Heart right ventricle (tissue), 16 donors: ENCODE measurements at places on chromosomes 7 and 10. TPM values are rescaled to one million over a fixed set of nuclear protein-coding genes. Genes with fewer than 3 reads are reported as not detected.
A peak's percentile ranks its signal among the peaks of the same experiment; 100 is the strongest.

GRCh38 chr7:1700086-1700485 lies 30.0 kb downstream of the ELFN1 start:
- DNase-seq: no peak

- no peak for DNase-seq
Observed at GRCh38 chr7:33816106-33816505, 89.2 kb upstream of the BMPER start.

DNA sequence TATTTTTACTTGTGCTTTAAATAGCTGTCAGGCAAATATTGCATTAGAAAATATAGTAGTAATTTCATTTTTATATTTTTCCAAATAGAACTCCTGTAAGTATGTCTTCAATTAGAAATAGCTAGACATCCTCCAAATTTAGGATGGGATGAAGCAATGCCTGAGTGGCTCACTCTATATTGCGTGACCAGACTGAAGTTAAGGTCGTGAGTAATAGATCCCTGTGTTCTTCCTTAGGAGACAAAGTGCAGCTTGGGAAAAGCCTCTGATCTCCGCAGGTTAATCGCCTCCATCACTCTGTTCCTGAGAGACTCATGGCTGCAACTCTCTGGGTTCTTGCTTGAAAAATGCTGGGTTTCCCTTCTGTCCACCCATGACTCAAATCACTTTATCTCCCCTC lies 484.8 kb upstream of the ANKRD30A start:
- no peak for DNase-seq

The MRPL43 gene
- total RNA-seq: 43.8 TPM

The NKX2-3 gene
- not detected for total RNA-seq

The TFR2 gene
- not detected for total RNA-seq

GRCh38 chr10:22550732-22551131 lies 163.6 kb downstream of the PIP4K2A start:
- peak; percentile 29 for DNase-seq

GRCh38 chr7:151837285-151838042 lies 39.5 kb downstream of the PRKAG2 start:
- DNase-seq: no peak

GRCh38 chr7:155846936-155847335 lies 34.7 kb upstream of the SHH start:
- no peak for DNase-seq

- DNase-seq: no peak
Observed at GRCh38 chr7:76514926-76515771, 4.8 kb downstream of the UPK3B start.

DNA sequence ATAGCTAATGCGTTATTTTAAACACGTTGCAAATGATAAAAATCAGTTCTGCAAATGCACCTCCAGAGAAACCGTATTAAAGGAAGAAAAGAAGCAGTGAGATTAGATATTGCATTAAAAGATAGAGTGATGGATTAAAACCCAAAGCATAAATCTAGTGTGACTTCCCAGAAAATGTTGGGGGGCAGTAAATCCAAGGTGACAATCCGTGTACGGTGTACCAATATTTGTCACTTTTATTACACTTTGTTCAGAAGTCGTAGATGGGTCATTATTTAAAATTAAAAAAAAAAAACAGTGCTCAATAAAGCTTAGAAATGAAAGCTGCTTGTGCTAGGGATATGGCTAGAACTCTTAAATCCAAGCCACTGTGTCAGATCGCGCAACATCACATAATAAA lies 106.4 kb downstream of the TMEM130 start:
- DNase-seq: no peak
